ENCODE measurements at places on chromosomes 5 and 9. TPM values are rescaled to one million over a fixed set of nuclear protein-coding genes. Genes with fewer than 3 reads are reported as not detected.
A peak's percentile ranks its signal among the peaks of the same experiment; 100 is the strongest.

Gene PRRT1B
- total RNA-seq, result not detected

Gene QSOX2
- total RNA-seq, result 3.5 TPM

Gene FAM120A
- 66.0 TPM for total RNA-seq

Gene PAPPA
- 4.3 TPM for total RNA-seq

Gene RNF20
- total RNA-seq, result 47.1 TPM

Gene GSN
- 2,059 TPM for total RNA-seq

Gene PHYHD1
- 18.7 TPM for total RNA-seq

Gene LCNL1
- total RNA-seq, result 1.1 TPM

Gene FGD3
- total RNA-seq, result 2.5 TPM

Gene PRR16
- 5.7 TPM for total RNA-seq

Gene SLC36A2
- not detected for total RNA-seq

Gene KIF27
- 7.8 TPM for total RNA-seq

GRCh38 chr9:72592502-72593403 is 71.3 kb downstream of the TMC1 start:
- DNase-seq, result no peak

GRCh38 chr5:113552620-113553019 is 39.1 kb downstream of the YTHDC2 start:
- no peak for DNase-seq

- no peak for DNase-seq
These were observed 1.9 kb downstream of the LRRC26 start for GRCh38 chr9:137167747-137168572.

DNA sequence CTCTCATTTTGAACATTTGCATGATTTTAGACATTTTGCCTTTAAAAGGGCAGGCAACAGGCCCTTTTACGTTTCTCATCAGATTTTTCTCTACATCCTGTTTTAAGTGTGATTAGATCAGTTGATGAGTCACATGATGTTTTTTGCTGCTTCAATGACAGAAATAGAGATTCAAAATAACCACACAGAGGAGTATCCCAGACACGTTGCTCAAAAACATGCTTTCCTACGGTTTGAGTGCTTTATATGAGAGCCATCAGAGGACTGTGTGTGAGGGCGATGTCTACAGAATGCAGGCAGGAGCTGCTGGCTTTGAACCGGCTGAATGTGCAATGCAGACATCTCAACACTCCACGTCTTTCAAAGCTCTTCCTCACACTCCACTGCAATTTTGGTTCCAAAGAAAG is 42.1 kb downstream of the OTULIN start:
- no peak for DNase-seq

- DNase-seq, result no peak
These were observed 110.5 kb upstream of the FTMT start for GRCh38 chr5:121741156-121741555.

DNA sequence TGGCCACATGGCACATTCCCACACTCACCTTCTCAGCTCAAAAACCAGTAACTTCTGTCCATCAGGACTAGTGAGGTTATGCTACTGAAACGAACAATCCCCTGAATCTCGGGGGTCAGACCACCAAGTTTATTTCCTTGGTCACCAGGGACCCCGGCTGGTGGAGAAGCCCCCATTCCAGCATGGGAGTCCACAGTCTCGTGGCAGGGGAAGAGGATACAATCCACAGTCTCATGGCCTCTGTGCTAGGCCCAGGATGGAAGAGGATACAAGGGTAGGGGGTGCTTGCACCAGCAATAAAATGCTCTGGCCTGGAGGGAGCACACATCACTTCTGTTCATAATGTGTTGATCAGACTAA is 7.4 kb upstream of the CARD19 start:
- peak; percentile 20 for DNase-seq

DNA sequence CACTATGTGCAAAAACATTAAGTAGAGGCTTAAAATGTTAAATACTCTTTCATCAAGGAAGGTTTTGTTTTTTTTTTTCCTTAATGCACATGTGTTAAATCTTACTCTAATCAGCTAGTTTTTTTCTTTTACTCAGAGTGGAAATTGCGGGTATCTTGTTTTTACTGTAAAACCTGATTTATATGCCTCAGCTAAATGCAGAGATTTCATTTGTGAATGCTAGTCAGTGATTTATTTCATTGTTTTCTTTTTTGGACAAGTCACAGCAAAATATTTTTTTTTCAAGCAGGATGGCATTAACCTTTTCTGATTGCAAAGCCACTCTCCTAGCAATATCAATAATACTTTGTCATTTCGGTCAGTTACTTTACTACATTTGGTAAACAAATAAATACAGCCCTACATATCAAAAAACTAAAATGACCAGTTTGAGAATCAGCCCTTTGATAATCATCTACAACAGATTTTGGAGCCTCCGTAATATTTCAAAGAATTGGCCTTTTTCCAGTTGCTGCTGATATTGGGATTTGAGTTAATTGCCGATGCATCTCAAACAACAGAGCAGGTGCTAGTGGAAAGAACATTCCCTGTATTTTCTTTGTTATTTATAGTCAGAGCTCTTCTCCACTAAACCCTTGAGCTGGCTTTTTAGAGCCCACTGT is 579.2 kb upstream of the ZNF608 start:
- no peak for DNase-seq

DNA sequence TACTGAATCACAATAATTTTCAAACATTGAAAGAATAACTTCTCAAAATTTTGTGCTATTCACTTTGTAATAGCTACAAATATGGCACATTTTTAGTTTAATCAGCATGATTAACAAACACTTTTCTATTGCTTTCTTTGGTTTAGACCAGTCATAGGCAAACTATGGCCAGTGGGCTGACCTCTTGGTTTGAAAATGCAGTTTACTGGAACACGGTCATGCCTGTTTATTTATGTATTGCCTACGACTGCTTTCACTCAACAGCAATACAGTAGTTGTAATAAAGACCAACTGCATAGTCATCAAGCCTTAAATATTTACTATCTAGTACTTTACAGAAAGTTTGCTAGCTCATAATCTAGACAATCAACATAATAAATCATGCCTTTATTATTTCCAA is 810.8 kb downstream of the TLE1 start:
- no peak for DNase-seq

DNA sequence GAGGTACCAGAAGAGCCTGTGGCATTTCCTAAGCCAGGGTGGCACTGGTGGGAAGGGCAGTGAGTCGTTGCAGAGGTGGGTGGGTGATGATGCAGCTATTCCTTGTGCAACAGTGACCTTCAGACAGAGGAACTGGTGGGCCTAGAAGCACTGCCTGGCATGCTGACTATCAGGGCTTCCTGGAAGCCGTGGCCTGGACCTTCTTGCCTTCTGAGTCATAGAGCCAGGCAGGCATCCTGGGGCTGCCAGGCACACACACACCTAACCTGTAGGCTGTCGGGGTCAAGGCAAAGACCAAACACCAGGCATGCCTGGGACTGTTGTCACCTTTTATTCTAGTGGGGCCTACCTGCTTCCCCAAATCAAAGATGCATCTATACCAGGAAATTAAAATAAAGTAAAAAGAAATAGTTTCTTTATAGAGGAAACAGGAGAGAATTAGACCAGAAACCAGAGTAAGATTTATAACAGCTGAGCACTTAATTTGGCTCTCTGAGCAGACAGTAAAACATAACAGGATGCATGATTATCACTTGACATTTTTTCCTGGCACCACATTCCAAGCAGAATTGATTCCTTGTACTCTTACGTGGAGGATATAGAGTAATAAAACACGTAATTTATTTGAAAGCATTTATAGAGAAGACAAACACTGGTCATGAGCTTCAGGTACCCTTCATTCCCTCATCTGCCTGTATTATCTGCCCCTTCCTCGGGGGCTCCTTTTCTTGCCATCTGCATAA is 25.1 kb downstream of the NANS start:
- DNase-seq, result no peak

- DNase-seq, result no peak
These were observed 5.0 kb upstream of the GPRIN1 start for GRCh38 chr5:176614805-176615478.

DNA sequence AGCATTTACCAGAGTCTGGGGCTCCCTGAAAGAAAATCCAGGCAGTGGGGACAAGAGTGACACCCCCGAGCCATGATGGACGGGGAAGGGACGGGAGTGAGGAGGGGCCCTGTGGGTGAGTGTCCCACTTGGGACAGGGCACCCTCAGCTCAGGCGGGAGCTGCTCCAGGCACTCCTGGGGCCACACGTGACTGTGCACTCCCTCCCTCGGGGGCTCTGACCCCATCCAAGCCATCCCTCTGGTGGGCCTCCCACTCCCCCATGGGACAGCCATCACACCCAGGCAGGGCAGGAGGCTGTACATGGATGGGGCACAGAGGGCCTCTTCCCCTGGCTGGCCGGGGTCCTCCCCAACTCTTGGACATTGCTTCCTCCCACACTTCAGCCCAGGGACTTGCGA is 3.0 kb upstream of the CARD9 start:
- DNase-seq, result no peak

GRCh38 chr9:81607593-81608288 is 81.6 kb downstream of the TLE1 start:
- DNase-seq, result no peak

GRCh38 chr5:16616536-16617273 is at the start of gene RETREG1:
Gene RETREG1, minus strand, starts transcription at chr5:16616997. Its CDS starts 26 bp downstream, at chr5:16616971.
- DNase-seq, result peak; percentile 82

DNA sequence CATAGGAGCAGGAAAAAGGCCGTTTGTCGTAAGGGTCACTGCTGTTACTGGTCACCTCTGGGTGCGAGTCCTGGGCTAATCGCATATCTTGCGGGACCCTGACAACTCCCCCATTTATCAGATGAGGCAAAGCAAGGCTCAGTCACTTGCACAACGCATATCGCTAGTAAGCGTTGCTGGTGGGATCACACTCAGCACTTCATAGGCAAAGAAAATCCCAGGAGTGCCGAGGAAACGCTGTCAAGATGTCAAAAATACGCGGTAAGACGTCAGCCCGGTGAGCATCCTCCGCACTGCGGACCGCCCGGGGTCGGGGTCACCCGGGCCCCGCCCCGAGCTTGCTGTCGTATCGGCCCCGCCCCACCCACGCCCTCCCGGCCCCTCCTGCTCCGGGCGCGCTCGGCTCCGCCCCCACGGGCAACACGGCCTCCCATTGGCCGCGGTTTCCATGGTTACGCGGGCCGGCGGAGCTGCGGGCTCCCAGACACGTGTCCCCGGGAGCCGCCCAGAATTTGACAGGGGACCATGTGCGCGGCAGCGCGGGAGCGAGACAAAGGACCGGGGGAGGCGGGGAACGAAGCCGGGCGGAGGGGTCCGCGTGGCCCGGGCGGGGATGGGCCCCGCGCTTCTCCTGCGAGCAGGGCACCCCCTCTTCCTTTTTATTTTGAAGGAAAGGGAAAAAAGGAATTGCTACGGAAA is 80.2 kb upstream of the IER5L start:
- peak; percentile 95 for DNase-seq

DNA sequence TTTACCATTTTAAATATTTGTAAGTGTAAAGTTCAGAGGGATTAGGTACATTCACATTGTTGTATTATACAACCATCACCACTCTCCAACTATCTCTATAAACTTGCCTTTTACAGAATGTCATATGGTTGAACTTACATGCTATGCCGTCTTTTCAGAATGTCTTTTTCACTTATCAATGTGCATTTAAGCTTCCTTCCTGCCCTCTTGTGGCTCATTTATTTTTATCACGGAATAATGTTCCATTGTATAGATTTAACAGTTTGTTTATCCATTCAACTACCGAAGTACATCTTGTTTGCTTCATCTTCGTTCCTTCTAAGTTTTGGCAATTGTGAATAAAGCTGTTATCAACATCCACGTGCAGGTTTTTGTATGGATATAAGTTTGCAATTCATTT is 133.3 kb upstream of the C6 start:
- DNase-seq, result no peak

DNA sequence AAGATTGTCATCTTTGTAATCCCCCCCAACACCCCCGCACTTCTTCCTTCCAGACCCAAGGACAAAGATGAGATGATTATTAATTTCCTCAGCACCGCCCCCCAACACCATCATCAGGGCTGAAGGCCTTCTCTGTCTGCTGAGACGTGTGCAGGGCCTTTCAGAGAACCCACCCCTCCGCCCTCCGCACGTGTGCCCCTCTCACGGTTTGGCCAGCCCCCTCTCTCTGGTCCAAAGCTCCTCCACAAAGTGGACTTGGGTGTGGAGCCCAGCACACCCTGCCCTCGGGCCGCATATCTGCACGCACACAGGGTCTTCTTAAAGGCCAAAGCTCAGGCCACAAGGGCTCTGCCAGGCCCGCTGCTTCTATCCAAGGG is 32.0 kb downstream of the PAX5 start:
- no peak for DNase-seq
